Breast epithelium (tissue), 4 donors: ENCODE measurements at places on chromosomes 6 and 20.

- no peaks in the 10 kb centered on the region for H3K27me3 ChIP-seq
- DNase-seq = no peak
- no peaks in the 10 kb centered on the region for H3K4me1 ChIP-seq
- no peaks in the 10 kb centered on the region for H3K36me3 ChIP-seq
Measured at GRCh38 chr6:126665551-126665950, 325.6 kb downstream of the CENPW start.

GRCh38 chr6:44762496-44762895 is 375.0 kb downstream of the CDC5L start:
- no peak for DNase-seq
- H3K36me3 ChIP-seq = no peaks in the 10 kb centered on the region
- no peak overlapping the region for H3K4me3 ChIP-seq
- no peaks in the 10 kb centered on the region for H3K27me3 ChIP-seq
- H3K4me1 ChIP-seq = no peaks in the 10 kb centered on the region

DNA sequence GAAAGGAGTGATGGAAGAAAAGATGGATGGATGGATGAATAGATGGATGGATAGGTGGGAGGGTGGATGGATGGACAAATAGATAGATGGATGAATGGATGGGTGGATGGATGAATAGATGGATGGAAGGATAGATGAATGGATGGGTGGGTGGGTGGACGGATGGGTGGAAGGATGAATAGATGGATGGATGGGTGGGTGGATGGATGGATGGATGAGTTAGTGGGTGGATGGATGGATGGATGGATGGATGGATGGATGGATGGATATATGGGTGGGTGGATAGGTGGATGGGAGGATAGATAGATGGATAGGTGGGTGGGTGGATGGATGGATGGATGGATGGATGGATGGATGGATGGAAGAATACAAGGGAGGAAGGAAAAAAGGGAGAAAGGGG is 82.2 kb downstream of the ATXN1 start:
- H3K36me3 ChIP-seq = no peaks in the 10 kb centered on the region
- no peaks in the 10 kb centered on the region for H3K4me1 ChIP-seq
- H3K27ac ChIP-seq = no peak overlapping the region

DNA sequence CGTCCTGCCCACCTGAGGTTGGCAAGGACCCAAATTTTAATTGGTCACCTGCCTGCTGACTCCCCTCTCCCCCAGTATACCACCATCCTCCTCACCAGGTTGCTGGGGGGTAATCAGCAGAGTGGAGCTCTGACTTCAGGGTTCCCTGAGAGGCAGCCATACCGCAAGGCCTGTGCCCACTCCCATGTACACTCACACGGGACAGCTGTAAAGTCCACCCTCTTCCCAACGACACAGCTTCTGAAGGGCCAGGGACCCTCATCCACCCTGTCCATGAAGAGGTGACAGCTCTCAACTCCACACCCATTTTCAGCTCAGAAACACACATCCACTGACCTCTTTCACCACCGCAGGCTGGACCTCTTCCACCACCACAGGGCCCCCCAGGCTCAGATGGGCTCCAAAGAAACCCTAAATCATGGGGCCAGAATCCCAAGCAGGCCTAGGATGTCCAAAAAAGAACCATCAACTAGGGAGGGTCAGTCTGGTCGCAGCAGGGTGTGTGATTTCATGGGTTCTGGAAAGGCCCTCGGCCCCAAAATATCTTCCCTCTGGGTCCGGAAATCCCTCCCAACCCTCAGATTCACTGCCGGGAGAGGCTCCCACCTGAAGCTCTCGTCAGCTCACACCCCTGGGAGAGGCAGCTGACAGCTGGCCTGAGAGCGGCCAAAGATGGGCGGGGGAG is 30.0 kb downstream of the TFEB start:
- no peaks in the 10 kb centered on the region for H3K27me3 ChIP-seq
- H3K36me3 ChIP-seq = no peaks in the 10 kb centered on the region
- H3K27ac ChIP-seq = peak overlapping the region; percentile 88
- DNase-seq = no peak
- H3K4me1 ChIP-seq = peaks cover 20% of the 10 kb centered on the region
- no peak overlapping the region for H3K4me3 ChIP-seq

DNA sequence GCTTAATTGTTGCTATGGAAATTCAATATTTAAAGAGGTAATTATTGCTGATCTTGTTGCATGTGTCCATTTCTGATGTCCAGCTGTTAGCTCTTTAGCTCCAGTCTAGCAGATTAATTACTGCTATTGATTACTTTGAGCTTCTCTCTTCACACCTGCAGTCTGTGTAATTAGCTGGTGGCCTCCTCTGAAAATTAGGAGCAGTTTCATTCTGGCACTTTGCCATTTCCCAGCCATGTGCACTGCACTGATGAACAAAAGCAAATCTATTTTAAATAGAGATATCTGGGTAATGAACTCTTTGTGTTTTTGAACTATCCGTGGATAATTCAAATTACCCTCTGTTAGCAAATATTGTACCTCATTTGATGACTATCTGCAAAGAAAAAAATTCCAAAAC is 275.9 kb downstream of the RNF144B start:
- no peak for DNase-seq
- no peak overlapping the region for H3K4me3 ChIP-seq
- H3K36me3 ChIP-seq = no peaks in the 10 kb centered on the region
- H3K27me3 ChIP-seq = no peaks in the 10 kb centered on the region
- H3K27ac ChIP-seq = no peak overlapping the region

- H3K4me3 ChIP-seq = no peak overlapping the region
- no peaks in the 10 kb centered on the region for H3K27me3 ChIP-seq
- H3K27ac ChIP-seq = no peak overlapping the region
Measured at GRCh38 chr6:1175877-1176276, 136.0 kb upstream of the FOXQ1 start.

DNA sequence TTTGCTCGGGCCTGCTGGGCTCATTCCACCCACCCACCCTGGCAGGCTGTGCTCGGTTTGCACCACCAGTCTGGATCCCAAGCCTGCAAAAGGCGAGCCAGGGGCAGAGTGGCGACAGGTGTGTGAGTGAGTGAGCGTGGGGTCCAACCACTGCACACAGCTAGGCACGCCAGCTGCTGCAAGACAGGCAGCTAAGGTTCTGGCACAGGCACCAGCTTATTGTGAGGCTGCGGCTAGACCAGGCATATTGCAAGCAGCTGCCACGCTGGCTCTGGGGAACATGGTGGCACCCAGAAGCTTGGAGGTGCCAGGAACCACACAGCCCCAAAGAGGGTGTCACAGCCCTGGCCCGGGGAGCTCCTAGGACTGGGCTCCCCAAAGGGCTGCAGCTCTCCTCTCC is 205.1 kb downstream of the ANKRD60 start:
- peaks cover 4% of the 10 kb centered on the region for H3K4me1 ChIP-seq
- H3K27me3 ChIP-seq = no peaks in the 10 kb centered on the region
- DNase-seq = no peak
- no peak overlapping the region for H3K27ac ChIP-seq
- no peak overlapping the region for H3K4me3 ChIP-seq

DNA sequence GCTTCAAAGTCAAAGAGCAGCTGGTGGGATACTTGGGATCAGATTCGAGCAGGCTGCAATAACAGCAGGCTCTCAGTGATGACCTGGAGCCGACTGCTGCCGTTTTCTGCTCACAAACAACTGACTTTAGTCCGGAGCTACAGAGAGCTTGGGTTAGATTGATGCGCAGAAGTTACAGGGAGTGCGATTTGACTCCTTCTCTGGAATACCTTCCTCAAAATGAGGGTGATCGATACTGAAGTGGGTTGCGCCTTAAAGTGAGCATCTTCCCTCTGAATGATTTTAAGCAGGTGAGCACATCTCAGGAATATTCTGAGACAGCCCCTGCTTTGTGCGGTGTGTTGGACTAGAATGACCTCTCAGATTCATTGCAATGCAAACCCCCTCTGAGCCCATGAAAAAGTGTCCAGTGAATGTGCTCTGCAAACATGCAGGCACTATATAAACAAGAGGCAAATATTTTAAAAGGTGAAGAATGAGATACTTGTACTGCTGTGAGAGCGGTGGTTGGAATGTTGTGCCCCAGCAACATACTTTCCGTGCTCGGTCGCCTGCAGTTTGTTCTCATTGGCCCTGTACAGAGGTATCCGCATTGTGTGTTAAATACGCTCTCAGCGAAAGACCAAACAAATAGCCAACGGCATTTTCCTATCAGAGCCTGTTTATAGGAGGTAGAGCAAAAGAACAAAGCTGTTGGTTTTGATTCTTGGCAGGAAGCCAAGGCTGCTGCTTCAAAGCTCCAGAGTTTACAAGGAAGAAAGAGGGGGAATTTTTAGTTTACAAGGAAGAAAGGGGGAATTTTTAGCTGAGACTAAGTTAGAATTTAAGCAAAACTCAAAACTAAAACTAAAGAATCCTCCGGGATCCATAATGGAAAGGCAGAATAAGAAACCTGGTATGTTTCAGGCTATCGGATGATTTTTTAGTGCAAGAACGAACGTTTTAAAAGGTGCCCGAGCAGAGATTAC is 67.7 kb downstream of the PHACTR2 start:
- no peak for DNase-seq
- H3K27me3 ChIP-seq = no peaks in the 10 kb centered on the region
- H3K4me3 ChIP-seq = peak overlapping the region; percentile 35
- peaks cover 5% of the 10 kb centered on the region for H3K4me1 ChIP-seq
- no peaks in the 10 kb centered on the region for H3K36me3 ChIP-seq

GRCh38 chr6:9437836-9438235 is 977.0 kb downstream of the TFAP2A start:
- no peak for DNase-seq
- H3K4me1 ChIP-seq = no peaks in the 10 kb centered on the region
- H3K4me3 ChIP-seq = no peak overlapping the region
- no peaks in the 10 kb centered on the region for H3K36me3 ChIP-seq

GRCh38 chr20:47070176-47070575 is 175.5 kb downstream of the EYA2 start:
- DNase-seq = no peak
- no peaks in the 10 kb centered on the region for H3K4me1 ChIP-seq
- H3K27me3 ChIP-seq = no peaks in the 10 kb centered on the region
- H3K4me3 ChIP-seq = no peak overlapping the region
- H3K36me3 ChIP-seq = no peaks in the 10 kb centered on the region
- H3K27ac ChIP-seq = no peak overlapping the region

DNA sequence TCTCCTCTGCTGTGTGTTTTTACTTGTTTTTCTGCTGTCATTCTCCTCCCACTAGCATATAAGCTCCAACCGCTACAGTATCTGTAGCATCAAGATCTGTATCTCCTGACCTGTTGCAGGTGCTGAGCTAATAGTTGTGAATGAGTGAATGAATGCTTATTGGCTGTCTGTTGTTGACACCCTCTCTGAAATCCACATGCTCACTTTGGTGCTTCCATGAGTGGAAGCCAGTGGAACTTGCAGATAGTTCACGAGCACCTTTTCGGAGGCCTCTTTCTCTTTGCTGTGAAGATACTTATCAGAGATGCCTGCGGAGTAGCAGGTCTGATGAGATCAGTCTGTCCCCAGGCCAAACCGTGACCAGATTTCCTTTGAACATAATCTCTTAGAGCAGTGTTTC is 117.3 kb downstream of the EYA2 start:
- no peaks in the 10 kb centered on the region for H3K4me1 ChIP-seq
- H3K27me3 ChIP-seq = no peaks in the 10 kb centered on the region
- no peak for DNase-seq
- no peak overlapping the region for H3K4me3 ChIP-seq

GRCh38 chr6:25136854-25137253 is 142.3 kb upstream of the CARMIL1 start:
- peaks cover 3% of the 10 kb centered on the region for H3K4me1 ChIP-seq
- H3K36me3 ChIP-seq = no peaks in the 10 kb centered on the region
- peak overlapping the region; percentile 69 for H3K4me3 ChIP-seq
- no peak for DNase-seq

GRCh38 chr20:46307139-46307998 is 929 bp downstream of the CDH22 start:
- DNase-seq = no peak
- H3K4me3 ChIP-seq = peak overlapping the region; percentile 51
- peaks cover 3% of the 10 kb centered on the region for H3K4me1 ChIP-seq
- H3K27ac ChIP-seq = no peak overlapping the region
- H3K27me3 ChIP-seq = peaks cover 2% of the 10 kb centered on the region
- H3K36me3 ChIP-seq = no peaks in the 10 kb centered on the region

- H3K36me3 ChIP-seq = no peaks in the 10 kb centered on the region
- H3K27ac ChIP-seq = no peak overlapping the region
- H3K4me1 ChIP-seq = no peaks in the 10 kb centered on the region
- DNase-seq = no peak
- H3K27me3 ChIP-seq = no peaks in the 10 kb centered on the region
Measured at GRCh38 chr20:26276554-26277210, 580.0 kb upstream of the ZNF337 start.

GRCh38 chr6:31729515-31729978 is 448 bp upstream of the DDAH2 start:
- peaks cover 6% of the 10 kb centered on the region for H3K4me1 ChIP-seq
- peak overlapping the region; percentile 98 for H3K27ac ChIP-seq
- H3K27me3 ChIP-seq = no peaks in the 10 kb centered on the region
- DNase-seq = peak; percentile 91

- peak overlapping the region; percentile 30 for H3K4me3 ChIP-seq
- H3K27ac ChIP-seq = no peak overlapping the region
- H3K27me3 ChIP-seq = no peaks in the 10 kb centered on the region
- no peaks in the 10 kb centered on the region for H3K4me1 ChIP-seq
- DNase-seq = no peak
Measured at GRCh38 chr20:38645980-38646858, 44.6 kb downstream of the ARHGAP40 start.

- H3K4me3 ChIP-seq = no peak overlapping the region
- no peak for DNase-seq
- no peaks in the 10 kb centered on the region for H3K4me1 ChIP-seq
- no peaks in the 10 kb centered on the region for H3K36me3 ChIP-seq
- H3K27me3 ChIP-seq = no peaks in the 10 kb centered on the region
Measured at GRCh38 chr6:44487586-44487985, 100.1 kb downstream of the CDC5L start.

DNA sequence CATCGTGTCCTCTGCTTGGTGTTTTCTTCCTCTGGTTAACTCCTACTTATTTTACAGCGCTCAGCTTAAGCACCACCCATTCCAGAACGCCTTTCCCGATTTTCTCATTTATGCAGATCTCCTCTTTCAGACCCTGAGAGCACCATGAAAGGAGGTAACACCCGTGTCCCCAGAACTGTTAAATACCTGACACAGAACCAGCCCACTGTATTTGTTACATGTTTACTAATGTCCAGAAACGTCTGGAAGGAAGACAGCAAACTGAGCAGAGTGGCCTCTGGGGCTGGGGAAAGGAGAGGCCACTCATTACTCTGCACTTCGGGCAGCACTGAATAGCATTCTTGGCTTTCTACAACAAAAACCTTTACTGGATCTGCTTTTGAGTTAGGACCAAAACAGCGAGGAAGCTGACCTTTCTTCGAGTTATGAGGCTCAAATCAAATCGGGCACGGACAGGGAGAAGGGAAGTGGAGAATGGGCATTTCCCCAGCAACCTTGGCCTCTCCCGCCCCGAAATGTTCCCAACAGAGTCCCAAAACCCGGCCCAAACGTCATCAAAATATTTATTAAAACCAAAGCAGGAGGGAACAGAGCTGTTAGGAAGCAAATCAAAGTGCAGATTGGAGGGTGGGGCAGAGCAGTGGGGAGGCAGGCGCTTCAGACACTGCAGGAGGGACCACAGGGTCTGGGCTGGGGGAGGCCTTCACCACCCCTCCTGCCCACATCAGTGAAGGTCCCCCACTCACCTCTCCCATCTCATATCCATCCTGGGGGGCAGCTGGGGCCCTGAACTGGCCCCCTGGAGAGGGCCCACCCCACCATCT is 1.1 kb upstream of the NECAB3 start:
- peak overlapping the region; percentile 78 for H3K4me3 ChIP-seq
- peak overlapping the region; percentile 93 for H3K27ac ChIP-seq
- DNase-seq = no peak
- no peaks in the 10 kb centered on the region for H3K27me3 ChIP-seq
- H3K36me3 ChIP-seq = no peaks in the 10 kb centered on the region
